ENCODE measurements at places on chromosomes 5 and 9.
A peak's percentile ranks its signal among the peaks of the same experiment; 100 is the strongest.

- DNase-seq = peak; percentile 56
Observed at GRCh38 chr5:172479034-172479783, 24.9 kb upstream of the SH3PXD2B start.

GRCh38 chr9:127873223-127873691, 4.2 kb downstream of the AK1 start:
- DNase-seq = no peak

DNA sequence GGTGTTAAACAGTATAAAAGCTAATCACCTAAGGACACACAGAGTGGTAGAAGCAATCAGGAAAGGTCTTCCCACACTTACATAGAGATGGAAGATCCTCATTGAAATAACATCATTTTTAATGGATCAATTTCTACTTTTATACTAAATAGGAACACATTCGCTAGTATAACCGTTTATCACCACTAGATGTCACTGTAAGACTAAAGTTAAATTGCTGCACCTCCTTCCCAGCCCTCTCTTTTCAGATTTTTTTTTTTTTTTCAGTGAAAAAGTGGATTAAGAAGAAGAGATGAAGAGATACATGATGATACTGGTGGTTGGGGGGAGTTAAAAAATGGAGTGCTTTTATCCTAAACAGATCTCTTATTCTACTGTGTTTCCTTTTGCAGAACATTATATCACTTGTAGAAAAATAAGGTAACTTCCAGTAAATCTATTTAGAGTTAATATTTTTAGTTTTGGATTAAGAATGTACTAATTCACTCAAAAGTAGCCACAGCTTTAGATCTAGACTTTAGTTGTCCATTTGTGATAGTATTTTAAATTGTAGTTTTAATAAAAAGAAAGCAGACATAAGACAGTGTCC, 116.9 kb upstream of the ARRDC3 start:
- DNase-seq = peak; percentile 29

- DNase-seq = no peak
Observed at GRCh38 chr9:69951411-69951810, 92.2 kb upstream of the MAMDC2 start.

GRCh38 chr5:143573568-143574170, 170.2 kb upstream of the NR3C1 start:
- no peak for DNase-seq

DNA sequence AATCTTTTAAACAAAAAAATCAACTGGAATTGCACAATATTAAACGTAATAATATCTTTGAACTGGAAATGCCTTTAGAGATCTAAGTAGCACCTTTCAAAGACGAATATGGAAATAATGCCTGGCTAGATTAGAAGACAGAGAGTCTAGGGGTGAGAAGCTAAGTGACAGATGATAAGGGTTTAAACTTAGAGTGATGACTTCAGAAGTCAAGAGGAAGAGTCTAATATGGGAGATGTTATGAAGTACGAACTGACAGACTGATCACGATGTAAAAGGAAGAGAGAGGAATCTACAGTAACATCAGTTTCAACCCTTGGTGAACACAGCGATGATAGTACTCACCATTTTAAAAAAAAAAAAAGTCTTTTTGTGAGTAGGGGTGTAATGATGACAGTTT, 57.9 kb downstream of the HINT1 start:
- DNase-seq = no peak

GRCh38 chr9:98482226-98482625, 226.5 kb downstream of the GABBR2 start:
- no peak for DNase-seq

DNA sequence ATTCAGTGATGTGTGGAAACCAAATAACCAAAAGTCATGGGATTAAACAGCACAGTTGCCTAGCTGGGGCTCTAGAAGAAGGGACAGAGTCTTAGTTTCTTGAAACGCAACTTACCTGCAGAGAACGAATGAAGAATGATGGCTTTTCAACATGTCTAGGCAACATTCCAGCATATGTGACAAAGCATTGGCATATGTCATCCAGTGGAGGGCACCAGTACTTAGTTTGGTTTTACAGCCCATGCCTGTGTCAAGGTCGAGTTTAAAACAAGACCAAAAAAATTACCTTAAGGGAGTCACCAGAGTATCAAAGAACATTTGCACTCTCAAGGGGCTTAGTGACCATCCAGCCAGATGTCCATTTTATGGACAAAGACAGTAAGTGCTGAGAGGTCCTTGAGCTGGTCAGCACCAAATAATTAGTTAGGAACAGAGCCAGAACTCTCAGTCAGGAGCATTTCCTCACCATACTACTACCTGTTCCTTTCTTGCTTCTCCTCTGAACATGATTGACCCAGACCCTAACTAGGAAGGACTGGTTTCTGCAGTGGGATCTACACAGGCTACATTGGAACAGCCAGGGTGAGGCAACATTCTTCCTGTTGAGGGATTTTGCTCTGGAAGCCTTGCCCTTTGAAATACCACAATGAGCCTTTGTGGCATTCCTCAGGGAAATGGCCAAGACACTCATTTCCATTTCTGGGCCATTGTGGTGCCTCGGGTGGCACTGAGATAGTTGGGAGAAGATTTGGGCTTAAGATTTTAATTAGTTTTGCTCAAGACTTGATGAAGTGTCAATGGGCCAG, 75.4 kb upstream of the ANKH start:
- DNase-seq = no peak

- no peak for DNase-seq
Observed at GRCh38 chr9:74973714-74974113, 21.0 kb upstream of the C9orf40 start.

DNA sequence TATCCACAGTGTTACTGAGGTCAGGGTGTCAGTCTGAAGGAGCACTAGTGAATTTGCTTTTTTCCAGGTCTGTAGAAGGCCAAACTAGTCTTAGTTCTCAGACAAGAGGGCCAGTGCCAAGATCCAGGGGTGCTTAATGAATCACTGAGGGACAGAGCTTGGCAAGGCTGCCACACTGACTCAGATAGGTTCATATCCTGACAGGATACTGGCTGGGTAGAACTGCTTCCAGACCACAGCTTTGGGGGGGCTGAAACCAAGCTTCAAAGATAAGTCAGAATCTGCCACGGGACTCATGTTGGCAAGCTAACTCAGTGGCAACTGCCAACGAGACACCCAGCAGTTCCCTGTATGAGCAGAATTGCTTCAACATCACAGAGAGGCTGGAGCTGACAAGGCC, 1125.4 kb downstream of the EFNA5 start:
- DNase-seq = no peak

DNA sequence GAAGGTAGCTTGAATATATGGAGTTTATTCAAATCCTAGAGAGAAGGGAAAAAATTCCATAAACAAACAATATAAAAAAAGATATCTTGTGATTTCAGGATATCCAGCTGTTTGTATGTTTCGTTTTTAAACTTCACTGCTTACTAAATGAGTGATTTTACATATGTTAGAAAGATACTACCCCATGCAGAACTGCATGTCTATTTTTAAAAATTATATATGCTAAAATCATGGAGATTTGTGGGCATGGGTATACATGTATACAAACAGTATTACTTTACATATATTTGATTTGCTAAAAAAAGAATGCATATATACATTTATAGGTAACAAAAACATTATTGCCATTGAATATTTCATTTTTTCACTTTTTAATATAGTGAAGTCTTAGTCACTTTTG, 178.3 kb downstream of the KDM4C start:
- DNase-seq = no peak

DNA sequence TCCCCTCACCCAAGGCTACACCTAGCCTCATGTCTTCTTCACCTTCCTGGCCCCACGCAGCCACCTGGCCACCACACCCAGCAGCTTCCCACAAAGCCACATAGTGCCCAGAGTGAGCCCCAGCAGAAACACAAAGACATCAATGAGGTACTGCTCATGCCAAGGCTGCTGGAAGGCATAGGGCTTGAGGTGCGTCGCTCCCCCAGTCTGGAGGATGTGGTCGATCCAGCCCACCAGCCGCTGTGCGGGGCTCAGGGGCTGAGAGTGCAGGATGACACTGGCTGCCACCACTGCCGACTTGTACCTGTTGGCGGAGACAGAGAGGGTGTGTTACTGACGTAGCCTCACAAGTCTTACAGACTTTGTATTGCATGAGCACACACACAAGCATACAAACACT, 15.8 kb upstream of the CAPSL start:
- no peak for DNase-seq

DNA sequence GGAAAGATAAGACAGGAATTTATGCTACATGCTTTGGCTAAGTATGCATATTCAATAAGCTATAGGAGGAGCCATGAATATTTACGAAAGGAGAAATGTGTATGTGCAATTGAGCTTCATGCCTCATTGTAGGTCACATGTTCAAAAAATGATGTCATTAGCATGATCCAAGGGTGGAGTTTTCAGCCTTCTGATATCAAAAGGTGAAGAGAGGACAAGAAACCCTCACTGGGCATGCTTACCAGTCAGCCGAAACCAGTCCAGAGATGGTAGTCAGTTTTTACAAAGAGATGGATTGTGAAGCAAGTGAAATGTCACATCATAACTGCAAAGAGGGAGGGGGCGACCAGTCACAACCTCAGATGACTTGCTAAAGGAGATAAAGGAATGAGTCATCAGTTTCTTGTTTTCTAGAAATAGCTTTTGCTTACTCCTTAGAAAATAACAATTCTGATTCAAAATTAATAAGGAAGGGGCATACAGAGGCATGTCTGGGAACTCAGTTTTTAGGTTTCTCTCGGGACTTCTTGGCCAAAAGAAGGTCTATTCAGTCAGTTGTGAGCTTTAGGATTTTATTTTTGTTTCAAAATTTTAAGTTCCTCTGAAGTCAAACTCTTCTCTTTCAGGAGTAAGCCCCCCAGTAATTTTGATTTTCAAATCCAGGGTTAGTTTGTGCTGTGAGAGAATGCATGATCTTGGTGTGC, 1067.8 kb upstream of the EDIL3 start:
- DNase-seq = no peak

- no peak for DNase-seq
Observed at GRCh38 chr5:107774316-107774715, 103.6 kb upstream of the EFNA5 start.

- DNase-seq = no peak
Observed at GRCh38 chr5:43420241-43420640, 8.1 kb upstream of the CCL28 start.

DNA sequence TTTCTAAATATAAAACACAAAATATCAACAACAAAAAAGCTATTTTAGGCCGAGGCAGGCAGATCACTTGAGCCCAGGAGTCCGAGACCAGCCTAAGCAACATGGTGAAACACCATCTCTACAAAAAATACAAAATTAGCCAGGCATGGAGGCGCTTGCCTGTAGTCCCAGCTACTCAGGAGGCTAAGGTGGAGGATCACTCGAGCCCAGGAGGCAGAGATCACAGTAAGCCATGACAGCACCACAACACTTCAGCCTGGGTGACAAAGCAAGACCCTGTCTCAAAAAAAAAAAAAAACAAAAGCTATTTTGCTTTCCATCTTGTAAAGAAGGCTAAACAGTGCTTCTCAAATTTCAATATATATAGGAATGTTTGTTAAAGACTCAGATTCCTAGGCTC, 11.3 kb downstream of the C5orf15 start:
- DNase-seq = no peak

DNA sequence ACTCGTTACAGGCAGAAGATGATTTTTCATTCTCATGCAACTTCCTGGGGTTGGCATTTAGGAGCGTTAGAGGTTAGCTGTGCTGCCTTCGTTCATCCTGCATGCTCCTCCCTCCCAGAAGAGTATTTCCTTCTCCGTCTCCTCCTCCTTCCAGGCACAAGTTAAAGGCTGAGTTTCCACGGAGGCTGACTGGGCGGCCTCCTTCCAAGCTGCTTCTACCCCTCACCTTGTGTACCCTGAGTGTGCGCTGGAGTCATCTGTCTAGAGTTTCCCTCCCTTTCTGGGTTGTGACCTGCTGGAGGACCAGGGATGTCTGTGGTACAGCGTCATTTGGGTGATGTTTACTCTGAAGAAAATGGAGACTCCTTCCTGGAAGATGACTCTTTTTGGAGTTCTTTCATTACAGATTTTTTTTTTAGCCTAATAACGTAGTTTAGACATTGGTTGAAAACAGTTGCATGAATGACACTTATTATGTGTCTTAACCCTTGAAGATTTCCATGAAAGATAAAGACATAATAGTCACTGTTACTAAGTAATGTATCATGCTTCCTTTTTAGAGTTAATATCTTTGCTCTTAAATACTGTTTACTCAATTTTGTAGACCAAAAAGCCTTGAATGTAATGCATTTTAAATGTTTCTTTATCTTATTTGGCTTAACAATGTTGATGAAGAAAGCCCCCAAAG, 146.9 kb downstream of the TENT4A start:
- DNase-seq = no peak

GRCh38 chr9:89038382-89039103, 47.3 kb downstream of the S1PR3 start:
- DNase-seq = no peak

- DNase-seq = no peak
Observed at GRCh38 chr9:32550150-32550561, 2.0 kb upstream of the SMIM27 start.

DNA sequence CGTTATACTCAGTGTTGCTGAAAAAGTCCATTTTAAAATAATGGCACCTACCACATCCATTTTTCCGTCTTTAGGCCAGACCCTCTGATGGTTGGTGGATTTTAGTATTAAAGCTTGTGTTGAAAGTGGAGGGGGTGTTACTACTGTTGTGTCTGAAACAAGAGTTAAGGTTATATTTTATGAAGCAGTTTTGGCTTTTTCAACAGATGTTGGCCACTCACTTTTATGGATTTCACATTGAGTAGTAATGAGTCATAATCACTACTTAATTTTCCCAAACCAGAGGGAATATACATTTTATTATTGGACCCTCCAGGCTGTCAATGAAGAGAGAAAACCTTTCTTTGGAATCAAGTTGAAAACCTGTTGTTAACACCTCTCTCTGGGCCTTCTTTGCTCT, 88.0 kb downstream of the TRIO start:
- no peak for DNase-seq

GRCh38 chr9:92180669-92181181, 65.5 kb upstream of the SPTLC1 start:
- no peak for DNase-seq

DNA sequence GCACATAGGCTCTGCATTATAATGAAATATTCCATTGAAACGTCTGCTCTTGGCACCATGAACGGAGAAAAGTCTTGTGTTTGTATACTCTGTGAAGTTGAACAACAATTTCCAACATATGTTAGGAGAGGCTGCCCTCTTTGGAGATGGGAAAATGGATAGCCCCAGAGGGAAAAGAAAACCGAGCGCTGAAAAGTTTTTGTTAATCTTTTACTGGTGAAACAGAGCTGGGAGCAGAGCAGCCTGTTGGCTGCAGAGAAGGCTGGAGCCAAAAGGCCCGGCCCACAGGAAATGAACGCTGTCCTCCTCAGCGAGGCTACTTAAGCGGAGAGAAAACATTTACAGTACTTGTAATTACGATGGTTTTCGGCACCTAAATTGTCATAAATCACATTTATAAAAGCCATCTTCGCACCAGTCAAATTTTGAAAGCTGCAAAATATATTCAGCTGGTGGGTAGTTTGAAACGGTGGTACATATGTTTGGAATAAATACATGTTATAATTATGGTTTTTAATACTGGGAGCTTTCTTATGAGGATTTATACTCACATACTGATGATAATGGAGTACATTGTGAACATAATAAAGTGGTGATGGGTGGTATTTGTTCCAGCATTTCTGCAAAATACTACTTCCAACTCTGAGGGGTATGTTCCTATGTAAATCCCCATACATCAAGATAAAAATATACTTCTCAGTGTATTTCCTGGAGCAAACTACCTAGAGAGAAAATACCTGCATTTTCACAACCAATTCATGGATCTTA, 129.6 kb upstream of the CNTLN start:
- DNase-seq = no peak

All from D721Med (cell line).